Stimulated activated CD4-positive, alpha-beta T cell treated with anti-CD3 and anti-CD28 coated beads, Interleukin-12 subunit alpha, Interleukin-12 subunit beta, amount 100 ng/mL, for 48 hours (primary cell): ENCODE measurements at places on chromosomes 7 and 10.
A peak's percentile ranks its signal among the peaks of the same experiment; 100 is the strongest.

- no peak for DNase-seq
Observed at GRCh38 chr7:1027242-1028043, 16.9 kb upstream of the GPR146 start.

GRCh38 chr10:5565671-5566581, 41.2 kb downstream of the CALML3 start:
- DNase-seq, result no peak

- DNase-seq, result no peak
Observed at GRCh38 chr10:111999205-111999914, 184.2 kb downstream of the GPAM start.

DNA sequence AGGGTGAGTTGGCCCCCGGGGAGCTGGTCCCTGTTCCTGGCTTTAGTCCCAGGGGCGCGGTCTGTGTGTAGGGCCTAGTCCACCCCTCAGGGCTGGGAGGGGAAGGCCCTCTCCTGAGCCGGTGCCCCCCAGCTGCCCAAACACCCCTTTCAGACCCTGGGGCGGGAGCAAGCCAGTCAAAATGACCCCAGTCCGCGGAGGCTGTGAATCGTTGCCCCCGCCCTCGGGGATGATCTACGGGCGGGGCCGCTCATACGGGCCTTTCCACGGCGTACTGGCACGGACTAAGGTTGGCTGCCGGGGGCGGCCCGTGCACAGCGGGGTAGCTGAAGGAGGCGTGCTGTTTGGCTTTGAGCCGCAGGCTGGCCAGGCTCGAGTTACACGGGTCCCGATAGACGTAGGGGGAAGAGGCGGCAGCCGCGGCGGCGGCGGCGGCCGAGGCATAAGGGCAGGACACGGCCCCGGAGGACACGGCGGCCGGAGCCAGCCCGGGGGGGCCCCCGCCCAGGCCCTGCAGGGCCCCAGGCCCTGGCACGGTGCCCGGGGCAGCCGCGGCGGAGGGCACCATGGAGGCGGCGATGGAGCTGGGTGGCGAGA, 4.3 kb downstream of the ELOVL3 start:
- DNase-seq, result peak; percentile 15

DNA sequence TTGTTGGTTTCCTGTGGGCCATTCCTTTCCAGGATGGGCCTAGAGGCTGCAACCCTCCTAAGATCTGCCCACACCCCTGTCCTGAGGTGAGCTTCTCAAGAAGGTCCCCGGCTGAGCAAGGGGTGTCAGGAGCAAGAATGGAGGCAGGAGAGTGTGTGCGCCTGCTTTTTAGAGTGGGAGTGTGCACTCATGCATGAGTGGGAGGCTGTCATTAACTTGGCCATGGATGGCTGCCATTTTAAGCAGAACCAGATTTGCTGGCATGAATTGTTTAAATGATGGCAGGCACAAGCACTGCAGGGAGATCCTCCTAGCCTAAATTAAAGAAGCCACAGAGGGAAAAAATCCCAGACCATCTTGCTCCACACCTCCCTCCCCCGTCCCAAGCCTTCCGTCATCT, 2.9 kb upstream of the SGPL1 start:
- DNase-seq, result no peak

- no peak for DNase-seq
Observed at GRCh38 chr10:43353495-43354329, 17.7 kb upstream of the FXYD4 start.

DNA sequence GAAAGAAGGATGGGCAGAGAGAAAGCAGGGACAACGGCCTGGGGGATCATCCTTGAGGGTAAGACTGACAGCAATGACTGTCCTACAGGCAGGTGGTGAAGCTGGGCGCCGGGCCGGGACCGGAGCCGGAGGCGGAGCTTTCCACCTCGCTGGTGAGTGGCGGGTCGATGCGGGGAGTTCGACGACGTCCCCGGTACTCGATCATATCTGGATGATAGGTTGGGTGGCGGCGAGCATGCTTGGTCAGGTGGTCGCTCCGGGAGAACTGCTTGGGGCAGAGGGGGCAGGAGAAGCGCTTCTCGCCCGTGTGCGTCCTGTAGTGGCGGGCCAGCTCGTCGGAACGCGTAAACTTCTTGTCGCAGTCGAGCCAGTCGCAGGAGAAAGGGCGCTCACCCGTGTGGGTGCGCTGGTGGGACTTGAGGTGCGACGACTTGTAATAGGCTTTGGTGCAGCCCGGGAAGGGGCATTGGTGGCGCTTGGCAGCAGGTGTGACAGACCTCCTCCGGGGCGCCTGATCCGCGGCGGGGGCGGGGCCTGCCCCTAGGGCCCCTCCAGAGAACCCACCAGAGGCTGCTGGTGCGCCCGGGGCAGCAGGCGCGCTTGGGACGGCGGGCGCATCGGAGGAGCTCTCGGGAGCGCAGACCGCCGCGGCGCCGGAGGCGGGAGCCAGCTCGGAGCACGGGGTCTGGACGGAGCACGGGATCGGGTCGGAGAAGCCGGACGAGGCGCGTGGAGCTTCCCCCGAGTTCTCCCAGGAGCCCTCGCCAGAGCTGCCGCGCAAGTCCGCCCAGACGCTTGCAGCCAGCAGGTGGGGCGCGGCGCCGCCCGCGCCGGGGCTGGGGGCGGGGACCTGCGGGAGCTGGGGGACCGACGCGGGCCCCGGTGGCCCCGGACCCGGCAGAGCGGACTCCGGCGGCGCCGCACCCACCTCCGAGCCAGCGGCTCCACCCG, 752 bp downstream of the KLF14 start:
- peak; percentile 13 for DNase-seq

- no peak for DNase-seq
Observed at GRCh38 chr7:17672783-17673182, 267.5 kb downstream of the SNX13 start.

DNA sequence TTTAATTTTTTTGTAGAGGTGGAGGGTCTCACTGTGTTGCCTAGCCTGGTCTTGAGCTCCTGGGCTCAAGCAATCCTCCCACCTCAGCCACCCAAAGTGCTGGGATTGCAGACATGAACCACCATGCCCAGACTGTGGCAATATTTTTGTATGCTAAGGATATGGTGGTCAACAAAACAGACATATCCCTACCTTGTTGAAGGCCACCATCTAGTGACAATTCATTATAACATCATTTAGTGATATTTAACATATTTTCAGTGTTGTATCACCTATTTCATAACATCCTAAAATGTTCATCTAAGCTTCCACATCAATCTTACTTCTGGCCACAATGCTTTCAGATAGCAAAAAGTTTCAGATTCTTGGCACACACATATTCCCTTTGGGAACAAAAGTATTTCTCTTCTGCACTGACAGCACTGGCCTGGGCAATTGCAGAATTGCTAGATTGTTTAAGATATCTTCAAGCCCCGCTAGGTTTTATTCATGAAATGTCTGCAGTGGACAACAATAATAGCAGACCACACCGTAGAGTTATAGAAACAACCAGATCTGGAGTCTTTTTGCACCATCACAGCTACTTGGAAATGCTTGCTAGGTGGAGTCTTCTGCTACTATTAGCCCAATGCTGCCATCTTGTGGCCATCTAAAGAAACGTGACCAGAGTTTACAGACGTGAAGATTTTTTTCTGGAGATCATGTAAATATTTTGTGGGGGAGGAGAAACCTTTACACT, 58.4 kb downstream of the DNAJC12 start:
- DNase-seq, result peak; percentile 29

- DNase-seq, result peak; percentile 51
Observed at GRCh38 chr10:62853710-62854109, 37.5 kb upstream of the EGR2 start.

GRCh38 chr10:9228771-9229170, 1174.3 kb downstream of the GATA3 start:
- no peak for DNase-seq
